ENCODE measurements at places on chromosomes 6 and 20.

- no peaks in the 10 kb centered on the region for H3K27me3 ChIP-seq
- H3K27ac ChIP-seq, result peak overlapping the region; percentile 2
- peaks cover 7% of the 10 kb centered on the region for H3K4me1 ChIP-seq
- peak; percentile 71 for DNase-seq
Measured at GRCh38 chr20:32368925-32369324, 10.8 kb downstream of the ASXL1 start.

DNA sequence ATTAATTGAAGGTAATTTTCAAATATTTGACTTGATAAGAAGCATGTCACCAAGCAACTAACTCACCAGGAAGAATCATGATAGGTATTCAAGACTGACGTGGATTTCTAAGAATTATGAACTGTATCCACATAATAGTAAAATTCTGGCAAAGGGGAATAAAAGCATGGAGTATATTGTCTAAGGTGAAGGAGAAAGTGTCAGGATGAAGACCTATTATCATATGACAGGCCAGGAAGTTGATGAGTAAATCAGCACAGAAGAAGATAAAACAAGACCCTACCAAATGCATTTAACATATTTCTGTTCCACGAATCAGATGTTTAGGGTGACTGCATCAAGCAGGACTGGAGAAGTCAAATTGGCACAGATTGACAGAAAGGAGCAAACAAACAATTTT is 362.7 kb upstream of the MMS22L start:
- no peak overlapping the region for H3K4me3 ChIP-seq
- H3K27me3 ChIP-seq, result no peaks in the 10 kb centered on the region
- no peak for DNase-seq
- H3K4me1 ChIP-seq, result no peaks in the 10 kb centered on the region
- no peaks in the 10 kb centered on the region for H3K36me3 ChIP-seq

DNA sequence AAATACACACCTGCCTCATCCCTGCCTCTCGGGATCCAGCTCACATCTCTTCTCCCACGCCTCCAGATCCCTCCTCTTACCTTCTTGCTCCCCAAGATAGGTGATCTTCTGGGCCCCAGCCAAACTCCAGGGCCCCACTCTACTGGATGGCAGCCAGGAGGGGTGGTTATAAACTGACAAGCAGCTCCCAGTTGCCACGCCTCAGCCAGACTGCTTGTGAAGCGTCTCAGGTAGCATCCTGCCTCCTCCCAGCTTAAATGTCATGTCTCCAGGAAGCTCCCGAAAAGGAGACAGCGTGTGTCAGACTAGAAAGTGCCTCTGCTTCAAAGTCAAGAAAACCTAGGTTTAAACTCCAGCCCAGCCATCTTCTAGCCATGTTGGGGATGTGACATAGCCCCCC is 114.1 kb downstream of the LRFN2 start:
- H3K4me1 ChIP-seq, result no peaks in the 10 kb centered on the region
- DNase-seq, result no peak
- no peak overlapping the region for H3K4me3 ChIP-seq
- H3K36me3 ChIP-seq, result no peaks in the 10 kb centered on the region

GRCh38 chr6:129320892-129321291 is 389.1 kb downstream of the ARHGAP18 start:
- H3K27ac ChIP-seq, result no peak overlapping the region
- no peak for DNase-seq
- peaks cover 2% of the 10 kb centered on the region for H3K4me1 ChIP-seq

- no peaks in the 10 kb centered on the region for H3K36me3 ChIP-seq
- no peak for DNase-seq
- H3K4me1 ChIP-seq, result peaks cover 3% of the 10 kb centered on the region
- H3K27ac ChIP-seq, result no peak overlapping the region
- H3K4me3 ChIP-seq, result no peak overlapping the region
- H3K27me3 ChIP-seq, result no peaks in the 10 kb centered on the region
Measured at GRCh38 chr6:25387483-25387882, 108.3 kb downstream of the CARMIL1 start.

- H3K36me3 ChIP-seq, result no peaks in the 10 kb centered on the region
- no peaks in the 10 kb centered on the region for H3K4me1 ChIP-seq
- DNase-seq, result no peak
- H3K27ac ChIP-seq, result no peak overlapping the region
- peaks cover 9% of the 10 kb centered on the region for H3K27me3 ChIP-seq
Measured at GRCh38 chr6:99232056-99232455, 117.4 kb downstream of the FAXC start.

DNA sequence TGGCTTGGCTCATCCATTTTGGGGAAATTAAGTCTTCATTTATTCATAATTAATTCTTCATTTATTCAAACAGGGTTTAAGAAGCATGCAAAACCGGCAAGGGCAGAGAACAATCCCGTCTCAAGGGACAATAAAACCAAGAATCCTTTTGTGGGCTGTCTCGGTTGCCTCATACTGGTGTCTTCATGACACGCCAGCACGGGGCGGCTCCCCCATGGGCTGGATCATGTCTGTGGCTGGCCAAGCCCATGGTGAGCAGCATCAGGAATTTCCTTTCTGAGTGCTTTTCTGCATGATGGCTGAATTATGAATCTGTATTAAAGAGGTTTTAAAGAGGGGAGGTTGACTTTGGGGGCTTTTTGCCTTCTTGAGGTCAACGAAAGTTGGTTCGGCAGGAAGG is 38.3 kb upstream of the DUSP22 start:
- no peak overlapping the region for H3K4me3 ChIP-seq
- H3K36me3 ChIP-seq, result no peaks in the 10 kb centered on the region
- no peak for DNase-seq
- H3K27ac ChIP-seq, result no peak overlapping the region

GRCh38 chr20:64234291-64234791 is 21.2 kb upstream of the PCMTD2 start:
- H3K27me3 ChIP-seq, result peaks cover 16% of the 10 kb centered on the region
- no peak for DNase-seq
- H3K36me3 ChIP-seq, result no peaks in the 10 kb centered on the region
- no peaks in the 10 kb centered on the region for H3K4me1 ChIP-seq

DNA sequence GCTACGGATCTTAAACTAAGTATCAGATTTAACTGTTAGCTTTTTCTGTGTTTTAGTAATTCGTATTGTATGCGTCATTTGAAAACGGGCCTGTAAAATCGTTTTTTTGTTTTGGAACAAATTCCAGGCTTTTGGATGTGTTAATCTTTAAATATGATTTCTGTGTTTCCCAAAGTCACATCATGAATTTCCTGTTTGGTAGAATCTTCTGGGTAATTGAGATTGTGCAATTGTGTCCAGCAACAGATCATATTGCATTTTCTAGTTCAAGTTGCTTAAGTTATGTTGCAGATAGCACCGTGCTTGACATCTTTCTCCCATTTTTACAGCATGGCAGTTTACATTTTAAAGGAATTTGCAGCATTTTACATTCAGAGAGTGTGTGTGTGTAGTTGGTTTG is 1.9 kb downstream of the MAPK14 start:
- H3K36me3 ChIP-seq, result no peaks in the 10 kb centered on the region
- H3K4me1 ChIP-seq, result peaks cover 2% of the 10 kb centered on the region
- H3K27me3 ChIP-seq, result no peaks in the 10 kb centered on the region

GRCh38 chr6:107815846-107816245 is 8.3 kb downstream of the SCML4 start:
- no peaks in the 10 kb centered on the region for H3K36me3 ChIP-seq
- no peak overlapping the region for H3K4me3 ChIP-seq
- H3K4me1 ChIP-seq, result peaks cover 14% of the 10 kb centered on the region
- DNase-seq, result no peak

GRCh38 chr6:11969092-11969491 is 43.0 kb upstream of the HIVEP1 start:
- peak; percentile 57 for DNase-seq
- peak overlapping the region; percentile 58 for H3K4me3 ChIP-seq
- no peaks in the 10 kb centered on the region for H3K27me3 ChIP-seq
- no peaks in the 10 kb centered on the region for H3K36me3 ChIP-seq
